RPMI7951 (cell line): ENCODE measurements at places on chromosomes 16 and 17.

DNA sequence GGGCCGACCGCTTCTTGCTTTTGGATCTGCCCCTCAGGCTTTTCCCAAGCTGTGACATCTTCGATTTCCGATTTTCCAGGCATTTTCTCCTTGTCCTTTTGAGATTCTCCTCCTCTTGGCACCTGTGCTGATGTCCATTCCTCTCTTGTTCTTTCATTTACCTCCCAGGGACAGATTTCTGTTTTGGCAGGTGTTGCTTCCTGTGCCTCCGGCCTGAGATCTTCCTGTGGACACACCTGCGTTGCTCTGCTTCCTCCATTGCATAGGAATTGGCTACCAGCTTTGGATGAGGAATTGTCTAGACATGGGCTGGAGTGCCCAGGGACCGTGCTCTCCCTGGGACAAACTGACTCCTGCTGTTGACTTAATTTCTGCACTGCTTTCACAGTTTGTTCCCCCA, 15.1 kb downstream of the GPR179 start:
- DNase-seq = no peak

DNA sequence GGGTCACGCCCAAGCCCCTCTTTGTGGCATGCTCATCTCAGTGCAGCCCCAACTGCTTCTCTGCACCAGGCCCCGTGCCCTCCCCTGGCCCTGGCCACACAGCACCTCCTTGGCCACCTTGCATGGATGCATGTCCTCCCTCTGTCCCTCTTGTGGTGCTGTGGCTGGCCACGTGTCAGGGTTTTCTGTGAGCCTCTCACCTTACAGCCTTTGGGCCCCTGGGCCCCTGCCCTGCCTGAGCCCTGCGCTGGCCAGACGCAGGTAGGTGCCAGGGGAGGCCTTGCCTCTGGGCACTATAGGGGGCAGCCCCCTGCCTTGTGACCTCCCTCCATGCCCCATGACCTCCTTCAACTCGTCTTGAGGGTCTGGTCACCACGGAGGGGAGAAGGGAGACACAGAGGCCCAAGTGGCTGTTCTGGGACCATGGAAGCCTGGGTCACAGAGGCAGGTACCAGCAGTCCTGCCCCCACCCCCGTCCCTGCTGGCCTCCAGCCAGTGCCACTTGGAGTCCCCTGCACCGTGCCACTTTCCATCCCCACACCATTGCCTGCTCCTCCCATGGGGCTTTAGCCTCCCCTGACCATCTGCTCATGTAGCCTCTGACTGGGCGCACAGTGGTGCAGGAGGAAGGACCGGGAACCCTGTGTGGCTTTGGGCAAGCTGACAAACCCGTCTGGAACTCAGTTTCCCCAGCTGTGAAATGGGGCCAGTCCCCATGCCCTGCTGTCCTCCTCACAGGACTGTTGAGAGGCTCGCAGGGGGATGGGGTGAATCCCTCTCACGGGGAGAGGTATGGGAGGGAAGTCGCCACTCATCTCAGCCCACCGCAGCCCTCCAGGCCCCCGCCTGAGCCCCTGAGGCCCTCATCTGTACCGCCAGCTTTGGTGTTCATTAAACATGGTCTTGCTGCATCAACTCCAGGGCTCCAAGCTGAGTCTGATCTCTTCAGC, 11.5 kb upstream of the ATP6V0C start:
- DNase-seq = no peak

GRCh38 chr16:21233521-21234150, at the start of gene ANKS4B:
ANKS4B (plus strand) TSS chr16:21233699; CDS start chr16:21233738, 39 bp downstream.
- DNase-seq = no peak

DNA sequence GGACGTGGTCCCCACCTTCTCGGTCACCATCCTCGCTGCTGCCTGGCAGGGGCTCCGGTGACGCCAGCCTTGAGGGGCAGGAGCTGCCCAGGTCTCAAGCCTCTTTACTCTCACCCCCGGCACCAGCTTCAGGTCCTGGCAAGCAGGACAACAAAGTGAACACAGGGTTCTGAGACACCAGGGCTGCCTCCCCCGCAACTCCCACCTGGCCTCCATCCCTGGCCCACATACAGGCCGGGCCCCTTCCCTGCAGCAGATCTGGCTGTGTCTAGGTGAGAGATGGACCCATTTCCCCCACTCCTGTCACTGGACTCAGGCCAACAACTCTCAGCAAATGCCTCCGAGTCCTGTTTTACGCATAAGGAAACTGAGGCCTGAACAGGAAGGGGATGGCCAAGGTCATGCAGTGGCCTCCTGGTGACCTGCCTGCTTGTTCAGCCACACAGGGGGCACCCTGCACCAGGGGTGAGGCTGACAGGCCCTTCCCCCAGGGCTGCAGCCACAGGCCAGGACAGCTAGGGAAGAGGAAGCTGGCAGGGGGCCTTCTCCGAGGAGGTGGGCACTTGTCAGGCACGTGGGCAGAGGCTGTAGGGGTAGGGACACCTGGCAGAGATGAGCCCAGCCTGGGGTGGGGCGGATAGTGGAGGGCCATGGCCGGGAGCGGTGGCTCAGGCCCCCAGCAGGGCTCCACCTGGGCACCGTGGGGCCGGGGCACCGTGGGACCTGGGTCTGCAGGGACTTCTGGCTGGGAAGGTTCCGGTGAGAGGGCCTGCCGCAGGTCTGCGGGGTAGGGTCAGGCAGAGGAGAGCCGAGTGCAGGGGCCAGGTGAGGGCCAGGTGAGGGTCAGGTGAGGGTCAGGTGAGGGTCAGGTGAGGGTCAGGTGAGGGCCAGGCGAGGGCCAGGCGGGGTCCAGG, 46.7 kb upstream of the PVALEF start:
- DNase-seq = no peak
